Stimulated activated naive CD8-positive, alpha-beta T cell treated with anti-CD3 and anti-CD28 coated beads, Interleukin-15, Interleukin-2, amounts not matched to agents 100 U/mL and 50 U/mL, for 24 hours (primary cell): ENCODE measurements at places on chromosomes 2 and 18.

- no peak for DNase-seq
Observed at GRCh38 chr2:222899413-222900181, 38.8 kb downstream of the ACSL3 start.

GRCh38 chr2:157934684-157935377, 58.7 kb upstream of the ACVR1 start:
- no peak for DNase-seq

DNA sequence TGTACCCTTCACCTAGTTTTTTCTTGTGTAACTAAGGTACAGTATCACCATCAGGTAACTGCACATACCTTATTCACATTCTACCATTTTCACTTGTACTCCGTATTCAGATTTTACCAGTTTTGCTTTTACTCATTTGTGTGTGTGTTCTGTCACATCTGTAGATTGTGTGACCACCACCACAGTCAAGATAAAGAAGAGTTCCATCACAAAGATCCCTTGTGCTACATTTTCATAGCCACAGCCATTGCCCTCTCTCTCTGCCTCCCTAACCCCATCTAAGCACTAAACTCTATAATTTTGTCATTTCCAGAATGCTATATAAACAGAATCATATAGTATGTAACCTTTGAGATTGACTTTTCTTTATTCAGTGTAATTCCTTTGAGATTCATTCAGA, 23.5 kb downstream of the DIS3L2 start:
- DNase-seq, result no peak

DNA sequence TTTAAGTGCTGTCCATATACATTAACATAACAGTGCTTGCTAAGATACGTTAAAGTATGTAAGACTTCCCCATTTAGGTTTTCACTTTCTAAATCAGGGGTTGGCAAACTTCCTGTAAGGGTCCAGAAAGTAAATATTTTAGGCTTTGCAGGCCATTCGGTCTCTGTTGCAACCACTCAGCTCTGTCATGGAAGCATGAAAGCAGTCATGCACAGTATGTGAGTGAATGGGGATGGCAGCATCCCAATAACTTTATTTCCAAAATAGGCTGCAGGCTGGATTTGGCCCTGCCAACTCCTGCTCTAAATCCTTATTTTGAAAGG, 128.7 kb downstream of the PLA2R1 start:
- no peak for DNase-seq

DNA sequence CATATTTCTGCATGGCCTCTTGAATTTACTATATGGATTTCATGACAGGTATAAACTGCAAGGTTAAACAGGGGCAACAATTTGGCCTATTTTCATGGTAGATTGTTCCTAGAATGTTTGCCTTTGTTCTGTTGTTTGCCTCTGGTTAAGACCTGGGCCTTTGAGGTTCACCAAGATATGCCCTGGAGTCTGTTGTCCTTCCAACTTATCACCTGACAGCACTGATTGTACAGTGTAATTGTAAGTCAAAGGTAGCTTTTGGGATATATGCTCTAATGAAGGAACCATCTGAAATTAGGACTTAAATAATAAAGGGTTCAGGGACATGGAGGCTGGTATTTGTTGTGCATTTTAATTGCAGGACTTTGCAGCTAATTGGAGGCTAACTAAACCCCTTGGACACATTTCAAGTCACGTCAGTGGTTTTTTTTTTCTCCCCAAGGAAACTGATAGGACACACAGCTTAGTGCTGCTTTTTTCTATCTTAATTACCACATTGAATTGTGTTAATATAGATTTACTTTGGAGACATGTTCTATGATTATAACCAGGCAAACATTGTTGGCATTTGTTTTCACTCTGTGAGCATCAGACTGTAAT, 771.2 kb upstream of the LINC00305 start:
- no peak for DNase-seq

- no peak for DNase-seq
Observed at GRCh38 chr18:71105078-71105819, 816.4 kb downstream of the SOCS6 start.

DNA sequence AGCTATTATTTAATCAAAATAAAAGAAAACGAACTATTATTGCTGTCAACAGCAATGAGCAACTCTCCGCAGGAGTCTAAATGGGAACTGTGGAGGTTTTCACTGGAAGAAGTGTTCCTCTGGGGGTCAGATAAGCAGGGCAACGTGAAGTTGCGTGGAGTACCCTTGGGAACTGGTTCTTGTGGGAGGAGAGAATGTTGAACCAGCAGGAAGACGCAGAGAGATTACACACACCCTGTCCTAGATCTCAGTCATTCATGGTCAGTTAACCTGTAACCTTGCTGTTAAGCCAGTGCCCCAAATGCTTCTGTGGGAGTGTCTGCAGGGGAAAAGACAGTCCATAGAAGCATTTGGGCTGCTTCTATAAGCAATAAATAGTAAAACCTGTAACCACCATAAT, 20.4 kb upstream of the CABLES1 start:
- no peak for DNase-seq

DNA sequence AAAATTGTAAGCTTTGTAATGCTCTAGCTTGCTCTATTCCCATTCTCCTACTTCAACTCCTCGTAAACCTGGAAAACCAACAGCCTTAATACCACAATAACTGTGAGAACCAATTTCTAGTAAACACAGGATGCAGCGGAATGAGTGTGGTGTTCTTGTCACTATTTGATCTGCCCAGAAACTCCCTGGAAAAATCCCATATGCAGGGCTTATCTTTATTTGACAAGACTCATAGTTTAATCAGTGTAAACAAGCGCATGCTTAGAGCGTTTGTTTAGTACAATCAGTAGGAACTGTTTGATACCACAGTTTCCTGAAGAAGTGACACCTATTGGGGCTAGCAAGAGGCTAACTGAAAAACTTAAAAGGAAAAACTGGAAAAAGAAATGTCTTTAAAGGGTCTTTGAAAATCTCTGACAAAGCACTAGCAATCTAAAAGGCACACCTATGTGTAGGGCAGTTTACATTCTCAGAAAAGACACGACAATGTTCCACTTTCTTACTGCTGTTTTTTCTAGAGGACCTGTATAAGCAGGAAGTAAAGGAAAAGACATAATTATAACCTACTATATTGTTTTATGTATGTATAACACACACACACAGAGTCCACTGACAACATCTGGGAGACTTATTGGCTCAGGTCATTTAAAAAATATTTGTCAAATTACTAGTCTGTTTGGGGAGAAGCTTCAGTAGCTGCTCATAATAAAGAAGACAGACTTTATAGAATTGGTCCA, 241.4 kb upstream of the KLHL14 start:
- DNase-seq, result no peak

DNA sequence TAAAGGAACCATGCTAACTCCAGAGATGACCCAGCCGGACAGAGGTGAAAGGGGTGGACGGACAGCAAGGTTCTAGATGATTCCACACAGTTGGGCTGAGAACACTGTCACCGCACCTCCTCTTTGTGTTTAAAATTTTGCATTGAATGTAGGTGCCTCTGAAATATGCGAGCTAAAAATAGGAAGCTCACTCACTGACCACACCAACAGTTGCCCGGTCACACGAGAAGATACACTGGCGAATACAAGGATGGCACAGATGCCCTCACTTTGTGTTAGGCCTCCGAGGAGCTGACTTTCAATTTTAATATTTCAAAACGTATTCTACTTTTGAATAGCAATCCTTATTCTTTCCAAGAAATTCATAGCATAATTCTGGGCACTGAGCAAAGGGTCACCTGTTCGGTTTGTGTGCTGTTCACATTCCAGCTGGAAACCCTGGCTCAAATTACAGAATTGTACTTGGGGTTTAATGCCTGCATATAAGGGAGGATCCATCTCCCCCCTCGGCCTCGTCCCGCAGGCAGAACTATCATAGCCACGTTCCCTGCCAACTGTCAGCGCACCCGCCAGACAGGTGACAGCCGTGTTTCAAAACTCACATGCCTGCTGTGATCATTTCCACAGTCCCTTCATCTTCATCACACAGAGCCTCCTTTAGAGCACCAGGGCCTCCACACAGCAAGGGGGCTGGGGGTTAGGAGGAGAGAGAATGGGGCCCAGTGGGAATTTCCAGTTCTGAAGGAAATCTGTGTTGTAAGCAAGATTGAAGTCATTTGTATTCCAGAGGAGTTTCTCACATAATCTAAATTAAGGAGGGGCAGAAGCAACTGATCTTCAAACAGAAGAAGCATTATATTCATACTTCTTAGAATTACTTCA, 48.2 kb downstream of the ADI1 start:
- no peak for DNase-seq

- DNase-seq, result peak; percentile 77
Observed at GRCh38 chr18:62324917-62325805, at the start of gene TNFRSF11A. Gene TNFRSF11A, plus strand, starts transcription at chr18:62325310. Its CDS starts 43 bp downstream, at chr18:62325353.

GRCh38 chr2:229445019-229445418, 173.9 kb upstream of the PID1 start:
- DNase-seq, result no peak

GRCh38 chr2:159968279-159968900, 94.0 kb downstream of the PLA2R1 start:
- peak; percentile 9 for DNase-seq

DNA sequence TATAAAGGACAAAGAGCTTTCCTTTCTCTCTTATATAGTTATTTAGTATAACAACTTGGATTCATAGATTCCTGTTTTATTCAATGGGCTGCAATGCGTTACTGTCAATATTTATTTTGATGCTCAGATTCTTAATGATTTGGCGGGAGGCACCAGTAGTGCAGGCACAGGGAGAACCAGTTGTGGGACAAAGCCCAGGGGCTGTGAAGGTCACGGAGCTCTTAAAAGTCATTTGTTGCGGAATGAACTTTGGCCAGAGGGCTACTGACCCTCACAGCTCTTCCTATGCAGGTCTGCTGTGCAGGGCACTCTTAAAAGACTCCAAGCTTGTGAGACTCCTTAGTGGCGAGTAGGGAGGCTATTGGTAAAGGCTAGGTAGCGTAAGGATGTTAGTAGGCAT, 34.0 kb downstream of the BCL2L11 start:
- DNase-seq, result no peak

DNA sequence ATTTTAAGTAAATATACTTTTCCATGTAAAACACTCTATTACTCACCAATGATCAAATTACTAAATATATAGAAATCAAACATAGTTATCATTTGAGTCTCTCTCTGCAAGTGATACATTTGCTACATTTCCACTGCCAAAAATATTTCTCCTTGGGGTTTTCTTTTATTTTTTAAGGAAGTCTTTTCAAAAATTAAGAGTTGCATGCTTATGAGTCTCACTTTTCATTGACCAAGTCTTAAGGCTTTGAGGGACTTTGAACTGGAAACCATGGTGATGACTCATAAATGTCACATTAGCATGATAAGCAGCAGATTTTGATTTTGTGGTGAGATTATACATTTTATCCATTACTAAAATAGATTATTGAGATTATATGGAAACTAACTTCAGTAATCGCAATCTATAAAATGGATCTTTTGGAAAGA, 152.9 kb downstream of the FAM124B start:
- DNase-seq, result no peak

GRCh38 chr18:57469884-57470283, 34.7 kb downstream of the ONECUT2 start:
- DNase-seq, result no peak

GRCh38 chr2:1054399-1054798, 103.8 kb downstream of the SNTG2 start:
- DNase-seq, result no peak

DNA sequence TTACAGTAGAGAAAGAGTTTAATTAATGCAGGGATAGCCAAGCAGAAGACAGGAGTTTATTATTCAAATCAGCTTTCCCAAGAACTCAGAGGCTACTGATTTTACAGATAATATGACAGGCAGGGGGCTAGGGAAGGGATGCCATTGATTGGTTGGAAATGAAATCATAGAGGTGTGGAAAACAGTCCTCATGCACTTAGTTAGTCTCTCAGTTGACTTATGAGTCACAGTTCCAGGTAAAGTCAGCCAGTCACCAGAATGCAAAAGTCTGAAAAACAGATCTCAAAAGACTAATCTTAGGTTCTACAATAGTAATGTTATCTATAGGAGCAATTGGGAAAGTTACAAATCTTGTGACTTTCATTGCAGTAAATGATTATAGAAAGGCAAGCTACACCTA, 676.4 kb upstream of the CHAC2 start:
- DNase-seq, result no peak

GRCh38 chr2:10277293-10278028, 25.2 kb upstream of the HPCAL1 start:
- DNase-seq, result no peak

DNA sequence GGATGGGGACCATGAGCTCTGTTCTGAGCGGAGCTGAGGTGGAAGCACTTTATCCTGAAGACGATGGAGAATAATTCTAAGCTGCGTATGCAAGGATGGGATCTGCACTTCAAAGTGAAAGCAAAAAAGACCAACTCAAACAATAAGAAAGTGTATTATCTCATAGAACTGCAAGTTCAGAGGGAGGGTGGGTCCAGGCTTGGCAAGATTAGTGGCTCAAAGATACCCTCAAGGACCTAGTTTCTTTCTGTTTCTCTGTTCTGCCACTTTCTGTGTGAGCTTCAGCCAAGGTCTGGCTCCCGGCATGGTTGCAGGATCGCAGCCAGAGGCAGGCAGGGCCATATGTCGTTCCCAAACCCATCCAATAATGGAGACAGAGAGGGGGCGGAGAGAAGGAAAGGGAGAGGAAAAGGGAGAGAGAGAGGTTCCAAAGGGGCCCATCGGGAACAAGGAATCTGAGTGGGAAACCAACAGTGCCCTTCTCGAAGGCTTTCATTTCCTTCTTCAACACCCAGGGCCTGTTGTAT, 169.2 kb upstream of the NCK2 start:
- no peak for DNase-seq

- no peak for DNase-seq
Observed at GRCh38 chr18:49894517-49895226, 81.3 kb upstream of the ACAA2 start.

GRCh38 chr18:42181474-42181873, 226.4 kb downstream of the PIK3C3 start:
- no peak for DNase-seq

GRCh38 chr2:43010438-43011157, 215.8 kb downstream of the ZFP36L2 start:
- no peak for DNase-seq

- DNase-seq, result no peak
Observed at GRCh38 chr2:190065839-190066238, 3.3 kb upstream of the MSTN start.

DNA sequence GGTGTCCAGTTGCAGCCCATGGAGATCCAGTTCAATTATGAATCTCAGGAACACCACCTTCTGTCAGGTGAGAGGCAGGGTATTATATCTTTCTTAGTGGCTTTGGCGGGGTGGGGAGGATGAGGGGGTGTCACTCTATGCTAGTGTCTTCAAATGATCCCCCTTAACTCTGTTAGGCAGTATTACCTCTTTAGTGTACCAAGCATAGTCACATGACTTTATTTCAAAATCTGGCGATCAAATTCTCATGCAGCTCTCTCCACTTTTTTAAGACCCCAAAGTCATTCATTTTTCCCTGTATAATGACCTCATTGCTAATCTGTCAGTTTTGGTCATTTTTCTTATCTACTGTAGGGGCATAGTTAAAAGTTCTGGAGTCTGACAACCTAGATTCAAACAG, 1.1 kb upstream of the ZSCAN30 start:
- no peak for DNase-seq
